ENCODE measurements at places on chromosomes 6 and 20. TPM values are rescaled to one million over a fixed set of nuclear protein-coding genes. Genes with fewer than 3 reads are reported as not detected.

DNA sequence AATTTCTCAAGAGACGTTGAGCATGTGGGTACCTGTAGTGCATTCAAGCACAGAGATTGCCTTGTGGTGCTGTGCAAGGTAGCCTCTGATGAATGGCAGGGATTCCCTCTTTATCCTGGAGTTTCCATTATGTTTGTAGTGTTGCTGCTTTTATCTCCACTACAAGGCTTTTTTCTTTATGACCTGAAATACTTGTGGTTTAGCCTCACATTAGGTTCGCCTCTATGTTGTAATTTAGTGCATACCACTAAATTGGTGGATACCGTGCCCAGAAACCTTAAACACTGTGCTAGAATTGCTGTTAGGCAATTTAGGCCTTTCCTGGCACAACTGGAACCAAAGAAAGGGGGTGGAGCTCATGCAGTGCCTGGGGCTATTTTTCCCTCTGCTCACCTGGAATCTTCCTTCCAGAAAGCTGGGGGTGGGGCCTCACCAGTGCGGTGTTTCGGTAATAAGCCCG, 76.8 kb downstream of the NCOA7 start:
- DNase-seq = no peak

- DNase-seq = no peak
Observed at GRCh38 chr6:14735956-14736486, 509.8 kb upstream of the JARID2 start.

- no peak for DNase-seq
Observed at GRCh38 chr6:42572523-42572922, 8.7 kb downstream of the UBR2 start.

DNA sequence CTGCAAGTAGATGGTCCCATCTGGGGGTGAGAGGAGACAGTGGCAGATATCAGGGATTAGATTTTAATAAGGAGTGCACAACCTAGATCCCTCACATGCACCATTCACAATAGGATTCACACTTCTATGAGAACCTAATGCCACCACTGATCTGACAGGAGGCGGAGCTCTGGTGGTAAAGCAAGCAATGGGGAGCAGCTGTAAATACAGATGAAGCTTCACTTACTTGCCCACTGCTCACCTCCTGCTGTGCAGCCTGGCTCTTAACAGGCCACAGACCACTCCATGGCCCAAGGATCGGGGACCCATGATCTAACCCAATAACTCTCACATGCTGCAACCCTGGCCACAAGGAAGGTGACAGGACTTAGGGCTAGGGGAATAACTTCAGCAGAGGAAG, 75.4 kb downstream of the ZNF133 start:
- DNase-seq = no peak

GRCh38 chr6:85494547-85495536, 45.0 kb downstream of the NT5E start:
- no peak for DNase-seq

- no peak for DNase-seq
Observed at GRCh38 chr6:7152462-7152861, 44.7 kb downstream of the RREB1 start.

- DNase-seq = peak; percentile 52
Observed at GRCh38 chr6:36326356-36326995, 10.2 kb downstream of the BNIP5 start.

- DNase-seq = no peak
Observed at GRCh38 chr6:155939253-155939652, 483.6 kb upstream of the NOX3 start.

GRCh38 chr20:8367689-8368088, 235.6 kb downstream of the PLCB1 start:
- DNase-seq = no peak

DNA sequence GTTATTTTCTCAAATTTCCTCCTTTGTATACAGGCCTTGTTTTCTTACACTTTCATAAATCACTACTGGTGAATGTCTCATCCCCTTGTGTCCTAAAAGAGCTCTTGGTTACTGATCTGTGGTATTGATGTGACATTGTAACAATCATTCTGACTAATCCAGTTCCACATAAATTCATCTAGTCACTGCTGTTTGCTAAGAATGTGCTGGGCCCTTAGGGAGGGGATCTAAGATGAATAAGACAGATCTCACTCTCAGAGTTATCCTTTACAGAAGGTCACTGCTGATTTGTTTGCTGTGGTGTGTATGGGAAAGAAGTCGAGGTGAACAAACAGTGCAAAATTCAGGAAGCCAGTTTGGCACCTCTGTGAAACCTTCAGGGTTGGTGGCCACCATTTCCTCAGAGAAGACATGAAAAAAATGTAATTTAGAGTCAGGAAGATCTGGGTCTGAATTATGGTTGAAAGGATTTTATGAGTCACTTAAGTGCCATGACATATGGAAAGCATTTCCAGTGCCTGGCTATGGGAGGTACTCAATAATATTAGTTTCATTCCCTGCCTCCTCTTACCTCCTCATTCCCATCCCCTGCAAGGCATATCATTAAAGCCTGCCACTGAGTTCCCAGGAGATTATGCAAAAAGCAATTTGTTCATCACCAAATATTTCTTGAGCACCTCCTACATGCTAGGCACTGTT, 121.8 kb downstream of the COL9A1 start:
- DNase-seq = no peak

DNA sequence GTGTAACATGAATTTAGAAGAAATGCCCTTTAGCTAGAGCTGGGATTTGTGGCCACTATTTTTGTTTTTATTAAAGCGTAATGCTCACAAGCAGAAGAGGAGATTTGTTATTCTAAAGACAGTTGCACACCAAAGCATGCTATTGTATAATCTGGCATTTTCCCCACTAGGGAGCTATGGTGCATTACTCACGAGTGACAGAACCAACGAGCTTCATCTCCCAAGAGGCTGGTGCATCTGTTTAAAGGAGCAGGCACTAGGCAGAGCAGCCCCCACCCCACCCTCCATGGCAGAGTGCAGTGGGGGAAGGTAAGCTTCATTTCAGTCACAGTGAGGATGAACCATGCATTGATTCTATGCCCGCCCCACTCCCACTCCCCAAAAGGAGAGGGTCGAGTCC, 287.3 kb upstream of the TSHZ2 start:
- DNase-seq = no peak

- no peak for DNase-seq
Observed at GRCh38 chr6:130600880-130601341, 226.3 kb upstream of the SMLR1 start.

DNA sequence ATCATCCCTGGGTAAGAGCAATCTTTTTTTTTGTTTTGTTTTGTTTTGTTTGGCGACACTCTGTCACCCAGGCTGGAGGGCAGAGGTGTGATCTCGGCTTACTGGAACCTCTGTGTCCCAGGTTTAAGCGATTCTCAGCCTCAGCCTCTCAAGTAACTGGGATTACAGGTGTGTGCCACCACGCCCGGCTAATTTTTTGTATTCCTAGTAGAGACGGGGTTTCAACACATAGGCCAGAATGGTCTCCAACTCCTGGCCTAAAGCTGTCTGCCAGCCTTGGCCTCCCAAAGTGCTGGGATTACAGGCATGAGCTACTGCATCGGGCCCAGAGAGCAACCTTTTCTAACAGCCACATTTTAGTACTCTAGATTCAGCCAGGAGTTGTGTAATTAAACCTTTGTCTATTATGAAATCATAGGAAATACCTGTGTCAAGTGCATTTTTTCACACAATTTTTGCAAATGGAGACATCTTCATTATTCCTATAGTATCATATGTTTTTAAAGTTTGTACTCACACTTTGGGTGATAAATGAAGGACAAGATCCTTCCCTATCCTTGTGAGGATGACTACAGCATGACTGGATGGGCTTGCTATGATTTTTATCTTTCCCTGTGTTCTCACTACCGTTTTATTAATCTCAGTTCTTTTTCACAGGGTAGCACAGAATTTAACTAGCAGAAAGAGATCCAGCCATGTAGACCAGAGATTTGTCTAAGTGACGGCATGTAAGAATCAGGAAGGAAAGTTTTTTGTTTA, 82.6 kb downstream of the OR2B2 start:
- DNase-seq = no peak

DNA sequence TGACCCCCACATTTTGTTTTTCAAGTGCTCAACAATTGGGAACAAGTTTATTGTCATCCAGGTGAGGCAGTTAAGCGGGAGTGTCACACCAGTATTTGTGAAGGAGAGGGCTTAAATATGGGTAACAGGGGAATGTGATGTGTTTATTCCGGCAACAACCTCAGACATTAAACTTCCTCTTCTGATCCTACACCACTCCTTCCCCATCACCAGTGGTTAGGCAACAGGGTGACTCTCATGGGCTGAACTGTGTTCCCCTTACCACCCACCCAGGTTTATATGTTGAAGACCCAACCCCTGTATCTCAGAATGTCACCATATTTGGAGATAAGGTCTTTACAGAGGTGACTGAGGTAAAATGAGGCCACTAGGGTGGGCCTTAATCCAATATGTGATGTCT, 52.1 kb upstream of the RNF182 start:
- DNase-seq = no peak

- DNase-seq = peak; percentile 91
Observed at GRCh38 chr6:3732345-3733141, 19.0 kb downstream of the PXDC1 start.

DNA sequence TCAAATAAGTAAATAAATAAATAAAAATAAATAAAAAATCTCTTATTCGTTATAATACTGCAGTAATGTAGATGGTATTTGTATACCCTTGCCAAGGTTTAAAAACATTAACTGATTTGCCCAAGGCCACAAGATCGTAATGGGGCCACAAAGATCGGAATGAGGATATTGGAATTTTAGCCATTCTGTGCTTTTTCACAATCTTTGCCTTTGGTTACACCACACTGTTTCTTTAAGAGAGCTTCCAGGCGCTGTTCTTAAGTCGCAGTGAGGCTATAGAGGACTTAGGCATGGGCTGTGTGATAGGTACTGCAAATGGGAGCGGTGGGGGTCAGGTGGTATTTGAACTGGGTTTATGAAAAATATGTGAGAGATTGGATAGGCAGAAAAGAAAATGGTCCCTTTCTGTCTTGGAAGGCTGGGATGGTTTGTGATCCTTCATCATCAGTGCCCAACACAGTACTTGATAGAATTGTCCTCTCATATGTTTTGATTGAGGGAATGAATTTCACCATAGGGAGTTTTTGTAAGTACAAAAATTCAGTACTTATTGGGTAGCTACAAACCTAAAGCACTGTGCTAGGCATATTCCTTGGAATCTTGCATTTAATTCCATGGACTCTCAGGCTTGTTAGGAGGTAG, 1.4 kb downstream of the NUS1 start:
- DNase-seq = no peak

DNA sequence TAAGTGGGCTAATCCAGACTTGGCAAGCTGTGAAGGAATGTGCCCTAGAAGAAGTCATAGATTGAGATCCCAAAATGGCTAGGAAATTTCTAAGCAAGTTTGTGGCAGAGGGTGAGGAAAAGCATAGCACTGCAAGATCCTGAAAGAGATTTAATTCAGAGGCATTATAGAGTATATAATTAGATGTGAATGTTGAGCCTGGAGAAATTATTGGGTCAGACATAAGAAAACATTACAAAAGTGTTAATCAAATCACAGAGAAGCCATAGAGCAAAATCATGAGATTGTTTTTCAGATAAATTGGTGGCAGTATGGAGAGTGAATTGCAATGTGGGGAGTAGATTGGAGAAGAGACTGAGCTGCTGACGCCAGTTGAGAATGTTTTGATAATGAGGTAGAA, 90.0 kb downstream of the CD2AP start:
- no peak for DNase-seq

RNASET2 gene
- 44.3 TPM for polyA plus RNA-seq

GJA10 gene
- not detected for polyA plus RNA-seq

MYO6 gene
- 31.7 TPM for polyA plus RNA-seq

GNMT gene
- 0.95 TPM for polyA plus RNA-seq

PDYN gene
- polyA plus RNA-seq = not detected

BTN1A1 gene
- polyA plus RNA-seq = 0.26 TPM

C20orf202 gene
- polyA plus RNA-seq = 1.2 TPM

CCN6 gene
- polyA plus RNA-seq = 0.55 TPM

RIPOR3 gene
- 4.0 TPM for polyA plus RNA-seq

BPIFA1 gene
- polyA plus RNA-seq = not detected

ADGRB3 gene
- polyA plus RNA-seq = 12.9 TPM

ARMC2 gene
- 25.8 TPM for polyA plus RNA-seq

ZNF165 gene
- 2.7 TPM for polyA plus RNA-seq

All from left lung (tissue), 14 donors.